Kidney epithelial cell (primary cell): ENCODE measurements at places on chromosomes 11 and 22.
A peak's percentile ranks its signal among the peaks of the same experiment; 100 is the strongest.

GRCh38 chr11:113138731-113139130 lies 175.7 kb upstream of the TTC12 start:
- no peak for DNase-seq

DNA sequence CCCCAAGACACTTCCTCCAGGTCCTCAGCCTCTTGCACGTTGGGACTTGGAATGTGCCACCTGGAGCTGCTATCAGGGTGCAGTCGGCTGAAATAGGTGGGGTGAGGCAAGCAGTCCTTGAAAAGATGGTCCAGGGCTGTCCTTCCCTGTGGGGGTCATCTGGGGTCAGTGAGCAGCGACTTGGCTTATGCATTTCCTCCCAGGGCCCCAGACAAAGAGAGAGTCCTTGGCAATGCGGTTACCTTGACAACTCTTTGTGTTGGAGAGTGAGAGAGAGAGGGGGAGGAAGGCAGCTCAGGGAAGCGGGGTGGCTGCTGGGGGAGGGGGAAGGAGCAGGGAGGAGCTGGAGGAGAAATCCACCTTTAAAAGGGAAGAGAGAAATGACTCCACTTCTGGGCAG lies 93.8 kb downstream of the MIAT start:
- peak; percentile 66 for DNase-seq

GRCh38 chr11:16026849-16027248 lies 329.5 kb downstream of the SOX6 start:
- no peak for DNase-seq

DNA sequence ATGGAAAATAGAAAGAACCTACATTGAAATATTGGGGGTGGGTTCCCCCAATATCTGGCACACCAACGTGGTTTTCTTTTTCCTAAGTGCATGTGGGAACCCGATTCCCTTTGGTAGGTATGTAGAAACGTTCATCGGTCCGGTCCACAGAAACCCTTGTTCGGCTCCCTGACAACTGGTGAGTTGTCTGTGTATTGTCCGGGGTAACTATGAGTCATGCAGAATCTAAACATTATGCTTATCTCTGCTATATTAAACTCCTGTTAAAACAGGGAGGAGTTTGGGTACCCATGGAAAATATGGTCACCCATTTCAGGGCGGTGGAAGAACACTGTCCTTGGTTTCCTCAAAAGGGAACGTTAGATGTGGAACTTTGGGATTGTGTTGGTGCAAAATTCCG lies 25.1 kb upstream of the ALDH3B2 start:
- no peak for DNase-seq

- DNase-seq, result no peak
These were observed 41.3 kb upstream of the CXCR5 start for GRCh38 chr11:118842369-118842768.

- peak; percentile 50 for DNase-seq
These were observed 39.9 kb downstream of the CWC15 start for GRCh38 chr11:94933223-94934130.

GRCh38 chr11:70535191-70535971 lies 137.1 kb downstream of the CTTN start:
- no peak for DNase-seq

GRCh38 chr11:109363682-109364081 lies 58.3 kb upstream of the C11orf87 start:
- no peak for DNase-seq

DNA sequence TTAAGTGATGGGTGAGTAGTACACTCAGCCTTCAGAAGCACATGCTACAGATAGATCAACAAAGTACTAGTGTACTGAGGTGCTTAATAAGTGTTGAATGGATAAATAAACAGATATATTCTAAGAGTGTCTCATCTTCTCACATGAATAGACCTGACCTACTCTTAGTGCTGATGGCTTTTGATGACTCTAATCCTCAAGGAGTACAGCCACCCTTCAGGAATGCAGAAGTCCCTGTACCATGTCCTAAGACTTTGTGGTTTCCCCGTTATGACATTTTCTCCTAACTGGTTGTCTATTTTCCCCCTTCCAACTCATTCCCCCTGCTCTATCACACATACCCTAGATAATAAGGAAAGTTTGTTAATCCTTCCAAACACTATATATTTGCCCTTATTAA lies 61.6 kb downstream of the C11orf65 start:
- peak; percentile 65 for DNase-seq

DNA sequence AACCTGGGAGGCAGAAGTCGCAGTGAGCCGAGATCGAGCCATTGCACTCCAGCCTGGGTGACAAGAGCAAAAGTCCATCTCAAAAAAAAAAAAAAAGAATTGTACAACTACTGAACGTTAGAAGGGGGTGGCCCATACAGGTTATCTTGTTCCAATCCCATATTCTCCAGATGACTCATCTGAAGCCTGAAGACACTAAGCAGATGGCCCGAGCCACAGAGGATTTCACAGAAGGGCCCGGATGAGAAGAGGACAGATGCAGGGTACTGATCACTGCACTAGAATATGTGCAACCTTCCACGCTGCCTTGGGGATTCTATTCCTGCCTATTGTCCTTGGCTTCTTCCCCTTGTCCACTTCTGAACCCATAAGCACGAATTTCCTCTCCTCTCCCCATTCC lies 70.9 kb upstream of the UBASH3B start:
- DNase-seq, result no peak

DNA sequence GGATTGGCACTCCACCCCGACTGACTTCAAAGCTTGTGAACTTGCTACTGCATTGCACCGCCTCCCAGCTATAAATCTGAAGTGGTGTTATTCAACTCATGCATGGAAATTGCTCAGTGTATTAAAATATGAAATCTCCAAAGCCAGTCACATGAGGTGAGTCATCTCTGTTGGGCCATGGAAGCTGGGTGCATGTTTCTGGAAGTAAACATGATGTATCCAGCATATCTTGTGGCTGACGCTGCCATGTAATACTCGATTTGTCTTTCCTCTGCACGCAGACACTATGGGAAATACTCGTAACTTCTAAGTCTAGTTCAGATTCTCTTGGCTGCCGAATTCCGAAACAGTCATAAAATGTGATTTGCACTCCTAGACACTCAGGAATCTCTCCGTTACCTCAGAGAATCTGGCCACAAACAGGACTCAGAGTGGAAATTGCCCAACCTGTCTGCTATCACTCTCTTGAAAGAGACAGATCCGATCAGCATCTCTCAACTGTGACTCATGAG lies 154.9 kb upstream of the MPPED2 start:
- peak; percentile 35 for DNase-seq

DNA sequence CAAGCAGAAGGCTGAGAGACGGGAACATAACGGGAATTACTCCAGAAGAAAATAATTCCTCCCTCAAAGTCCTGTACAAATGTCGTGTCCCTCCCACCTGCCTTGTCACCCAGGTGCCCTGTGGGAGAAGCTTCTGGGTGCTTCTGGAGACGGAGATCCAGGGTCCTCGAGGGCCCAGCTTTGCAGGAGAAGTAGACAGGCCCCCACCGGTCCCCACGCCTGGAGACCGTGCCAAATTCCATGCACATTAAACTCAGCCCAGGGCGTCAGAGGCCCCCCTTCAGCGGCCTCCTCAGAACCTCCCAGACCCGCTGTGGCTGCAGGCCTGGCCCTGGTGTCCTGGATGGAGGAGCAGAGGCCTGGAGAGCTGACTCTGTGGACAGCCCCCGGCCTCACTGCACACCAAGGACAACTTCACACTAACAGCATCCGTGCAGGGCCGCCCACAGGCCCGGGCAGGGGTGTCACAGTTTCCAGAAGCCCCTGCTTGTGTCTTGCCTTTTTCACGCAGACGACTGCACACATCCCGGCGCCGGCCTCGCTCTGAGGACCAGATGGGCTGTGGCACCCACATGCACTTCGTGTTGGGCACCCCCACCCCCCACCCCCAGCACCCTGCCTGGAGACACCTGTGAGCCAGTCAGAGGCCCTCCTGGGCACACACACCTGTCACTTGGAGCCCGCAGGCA lies 734.3 kb downstream of the BRD1 start:
- DNase-seq, result no peak

GRCh38 chr11:37724315-37724714 lies 1126.3 kb upstream of the RAG2 start:
- DNase-seq, result no peak

DNA sequence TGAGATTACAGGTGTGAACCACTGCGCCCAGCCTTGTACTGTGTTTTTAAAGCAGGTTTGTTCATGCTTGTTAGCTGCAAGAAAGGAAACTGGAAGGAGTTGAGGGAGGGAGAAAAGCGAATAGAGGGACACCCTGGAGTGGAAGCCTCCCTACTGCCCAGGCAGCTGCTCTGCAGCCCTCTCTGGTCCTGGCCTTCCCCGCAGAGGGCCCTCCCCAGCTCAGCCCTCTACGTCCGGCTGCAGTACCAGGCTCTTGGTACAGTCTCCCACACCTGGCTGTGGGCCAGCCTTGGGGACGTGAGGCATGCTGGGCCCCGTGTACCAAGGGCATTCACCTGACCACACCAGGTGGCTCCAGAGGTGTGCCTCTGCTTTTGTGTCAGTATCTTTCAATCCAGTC lies 70.8 kb downstream of the MED15 start:
- no peak for DNase-seq

GRCh38 chr11:113730887-113731726 lies 25.0 kb upstream of the TMPRSS5 start:
- DNase-seq, result peak; percentile 19

DNA sequence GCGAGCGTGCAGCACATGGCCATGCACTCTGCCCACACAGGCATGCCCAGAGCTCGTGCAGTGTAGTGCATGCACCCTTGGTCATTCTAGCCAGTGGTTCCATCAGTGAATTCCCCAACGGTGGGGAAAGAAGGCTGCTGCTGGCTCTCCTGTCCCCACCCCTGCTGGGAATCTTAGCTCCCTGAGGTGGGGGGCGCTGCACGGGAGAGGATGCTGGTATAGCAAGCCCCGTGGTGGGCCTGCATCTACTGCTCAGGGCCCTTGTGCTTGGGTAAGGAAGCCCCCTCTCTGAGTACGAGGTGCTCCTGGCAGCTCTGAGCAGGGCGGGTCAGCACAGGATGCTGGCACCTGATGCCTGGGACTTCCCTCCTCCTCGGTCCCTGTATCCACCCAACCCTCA lies 18.5 kb upstream of the BAIAP2L2 start:
- no peak for DNase-seq

DNA sequence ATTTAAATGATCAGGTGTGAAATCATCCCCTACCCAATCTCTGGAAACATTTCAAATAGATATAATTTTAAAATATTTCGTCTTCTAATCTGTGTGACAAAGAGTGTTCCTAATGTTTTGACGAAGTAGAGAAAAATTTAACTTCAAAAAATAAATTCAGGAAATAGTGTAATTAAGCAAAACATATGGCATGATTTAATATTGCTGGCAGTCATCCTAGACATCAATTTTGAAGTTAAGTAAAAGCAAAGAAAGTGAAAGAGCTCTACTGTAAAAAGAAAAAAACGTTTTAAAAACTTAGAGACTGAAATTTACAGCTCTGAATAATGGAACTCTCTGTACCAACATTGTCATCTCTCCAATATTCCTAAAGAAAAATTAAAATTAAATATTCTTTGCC lies 1062.3 kb downstream of the LRRC4C start:
- no peak for DNase-seq

DNA sequence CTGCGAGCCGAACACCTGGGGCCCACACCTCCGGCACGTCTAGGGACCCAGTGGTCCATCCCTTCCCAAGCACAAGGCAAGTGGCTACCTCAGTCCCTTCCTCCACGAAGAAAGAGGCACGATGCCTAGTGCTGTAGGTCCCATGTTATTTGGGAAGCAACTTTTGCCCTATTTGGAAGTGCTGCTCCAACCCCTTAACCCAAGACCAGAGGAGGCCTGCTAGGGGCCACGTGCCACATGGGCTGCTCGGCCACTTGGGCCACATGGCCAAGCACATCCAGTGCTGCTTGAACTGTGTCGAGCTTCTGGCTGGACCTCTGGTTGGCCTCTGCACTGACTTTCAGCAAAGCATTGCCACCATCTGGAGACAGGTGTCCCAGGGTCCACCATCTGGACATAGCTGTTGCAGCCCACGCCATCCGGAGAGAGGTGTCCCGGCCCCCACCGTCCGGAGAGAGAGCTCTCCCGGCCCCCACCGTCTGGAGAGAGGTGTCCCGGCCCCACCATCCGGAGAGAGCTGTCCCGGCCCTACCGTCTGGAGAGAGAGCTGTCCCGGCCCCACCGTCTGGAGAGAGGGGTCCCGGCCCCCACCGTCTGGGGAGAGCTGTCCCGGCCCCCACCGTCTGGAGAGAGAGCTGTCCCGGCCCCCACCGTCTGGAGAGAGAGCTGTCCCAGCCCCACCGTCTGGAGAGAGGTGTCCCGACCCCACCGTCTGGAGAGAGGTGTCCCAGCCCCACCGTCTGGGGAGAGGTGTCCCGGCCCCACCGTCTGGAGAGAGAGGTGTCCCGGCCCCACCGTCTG lies 6.5 kb upstream of the B4GALNT4 start:
- DNase-seq, result no peak

DNA sequence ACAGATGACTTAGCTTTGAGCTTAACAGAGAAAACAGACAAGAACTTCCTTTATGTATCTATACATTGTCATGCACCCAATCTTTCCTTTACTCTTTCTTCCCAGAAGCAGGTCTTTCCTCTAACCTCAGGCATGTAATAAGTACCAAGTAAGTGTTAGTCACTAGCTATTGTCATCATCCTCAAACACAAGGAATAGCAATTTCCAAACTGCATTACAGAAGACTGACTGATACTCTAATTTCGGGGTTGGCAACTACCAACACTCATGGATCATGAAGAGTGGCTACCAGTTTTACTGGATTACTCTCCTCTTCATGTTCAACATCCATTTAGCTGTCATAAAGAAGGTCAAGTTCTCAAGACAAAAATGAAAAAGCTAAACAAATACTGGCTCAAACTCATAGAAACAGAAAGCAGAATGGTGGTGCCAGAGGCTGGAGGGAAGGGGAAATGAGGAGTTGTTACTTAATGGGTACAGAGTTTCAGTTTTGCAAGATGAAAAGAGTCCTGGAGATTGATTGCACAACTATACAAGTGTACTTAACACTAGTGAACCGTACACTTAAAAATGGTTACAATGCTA lies 111.6 kb downstream of the SIK3 start:
- peak; percentile 49 for DNase-seq

DNA sequence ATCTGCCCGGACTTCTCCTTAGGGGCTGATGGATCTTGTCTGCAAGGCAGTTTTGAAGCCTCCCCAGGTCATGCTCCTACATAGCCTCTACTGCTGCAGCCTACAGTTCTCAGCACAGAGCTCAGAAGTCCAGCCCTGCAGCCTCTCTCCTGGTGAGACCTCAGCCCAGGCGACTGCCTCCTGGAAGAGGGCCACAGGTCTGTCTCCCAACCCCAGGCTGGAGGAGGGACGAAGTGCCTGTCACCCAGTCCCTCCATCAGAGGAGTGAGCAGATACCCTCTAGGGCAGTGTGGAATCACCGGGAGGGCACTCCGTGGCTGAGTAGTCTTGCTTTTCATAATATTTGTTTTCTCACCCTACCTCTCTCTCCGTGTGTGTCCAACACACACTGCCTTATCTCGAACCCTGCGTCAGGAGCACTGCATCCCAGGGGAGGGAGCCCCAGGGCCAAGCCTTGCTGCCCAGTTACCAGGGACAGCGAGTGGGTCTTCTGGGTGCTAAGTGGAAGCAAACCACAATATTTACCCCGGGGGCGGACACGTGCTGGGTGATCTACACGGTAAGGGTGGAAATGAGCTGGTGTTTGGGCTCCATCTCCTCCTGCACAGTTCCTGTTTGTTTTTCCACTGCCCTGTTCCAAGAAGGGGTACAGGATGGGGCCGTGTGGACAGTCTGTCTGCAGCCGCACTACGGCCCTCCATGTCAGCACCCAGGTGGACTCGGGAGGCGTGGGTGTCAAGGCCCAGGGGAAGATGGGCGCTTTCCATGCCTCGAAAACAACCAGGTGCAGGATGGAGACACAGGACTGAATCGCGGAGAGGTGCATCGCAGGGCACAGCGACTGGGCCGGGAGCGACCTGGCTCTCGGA lies 133.7 kb upstream of the HSD17B12 start:
- DNase-seq, result no peak

GRCh38 chr11:65436412-65437032 lies 13.9 kb downstream of the NEAT1 start:
- no peak for DNase-seq
